ENCODE measurements at places on chromosomes 4 and X.

GRCh38 chr4:184324939-184325477 lies 107.3 kb upstream of the ENPP6 start:
- no peak for DNase-seq

- no peak for DNase-seq
Observed at GRCh38 chrX:129577473-129577872, 37.4 kb downstream of the OCRL start.

- DNase-seq, result no peak
Observed at GRCh38 chr4:120754590-120754989, 167.9 kb downstream of the PRDM5 start.

- no peak for DNase-seq
Observed at GRCh38 chr4:56055027-56055977, 106.6 kb downstream of the CEP135 start.

DNA sequence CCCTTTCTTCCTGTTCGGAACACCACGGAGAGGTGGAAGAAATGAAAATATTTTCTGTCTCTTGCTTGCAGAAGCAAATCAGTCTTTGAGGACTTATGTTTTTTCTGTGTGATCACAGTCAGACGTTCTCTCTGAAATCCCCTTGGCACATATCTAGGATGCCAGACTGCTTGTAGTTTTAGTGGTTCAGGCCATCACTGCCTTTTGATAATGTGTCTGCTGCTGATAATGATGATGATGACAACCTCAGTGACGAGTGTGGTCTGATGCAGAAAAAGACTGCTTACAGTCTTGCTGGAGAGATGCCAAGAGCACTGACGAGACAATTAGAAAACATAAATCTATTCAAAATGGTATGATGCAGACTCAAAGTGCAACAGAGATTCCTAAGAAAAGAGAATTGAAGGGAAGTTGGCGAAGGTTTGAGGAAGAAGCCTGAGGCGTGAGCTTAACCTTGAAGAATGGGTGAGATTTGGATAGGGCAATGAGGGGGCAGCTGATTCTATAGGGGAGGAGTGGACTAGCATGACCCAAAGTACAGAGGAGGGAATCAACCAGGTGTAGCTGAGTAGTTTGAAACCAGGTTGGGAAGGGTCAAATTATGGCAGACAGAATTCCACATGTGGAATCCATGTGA lies 7.9 kb downstream of the RAB33A start:
- no peak for DNase-seq

- DNase-seq, result no peak
Observed at GRCh38 chrX:142891046-142891445, 134.7 kb upstream of the SPANXN4 start.

DNA sequence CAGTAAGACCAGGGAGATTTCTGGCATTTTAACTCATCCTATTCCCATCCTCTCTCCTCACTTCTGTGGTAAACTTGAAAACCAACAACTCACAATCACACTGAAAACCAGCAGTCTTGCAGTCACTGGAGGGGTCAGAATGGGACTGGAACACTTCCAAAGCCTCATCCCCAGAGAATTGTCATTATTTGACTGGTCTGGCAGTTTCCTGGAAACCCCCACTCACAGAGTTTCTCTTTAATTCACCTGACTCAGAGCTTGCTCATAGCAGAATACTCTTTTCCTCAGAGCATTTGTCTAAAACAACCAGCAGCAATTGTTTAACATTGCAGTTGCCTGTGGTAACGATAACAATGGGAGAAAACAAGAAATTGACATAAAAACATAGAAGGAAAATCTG lies 7.3 kb upstream of the RAB9B start:
- DNase-seq, result no peak

DNA sequence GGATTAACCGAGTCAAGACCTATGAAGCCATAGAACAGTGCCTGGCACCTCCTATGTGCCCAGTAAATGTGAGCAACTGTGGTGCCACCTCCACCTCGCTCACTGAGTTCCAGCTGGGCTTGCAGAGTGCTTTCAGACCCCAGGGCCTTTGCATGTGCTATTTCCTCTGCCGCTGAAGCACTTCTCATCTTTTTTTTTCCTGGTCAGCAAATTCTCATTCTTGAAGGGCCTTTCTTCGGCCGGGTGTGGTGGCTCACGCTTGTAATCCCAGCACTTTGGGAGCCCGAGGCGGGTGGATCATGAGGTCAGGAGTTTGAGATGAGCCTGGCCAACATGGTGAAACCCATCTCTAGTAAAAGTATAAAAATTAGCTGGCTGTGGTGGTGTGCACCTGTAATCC lies 76.5 kb downstream of the MSX1 start:
- DNase-seq, result no peak

- no peak for DNase-seq
Observed at GRCh38 chr4:185213877-185214276, 4.5 kb downstream of the SNX25 start.

- DNase-seq, result no peak
Observed at GRCh38 chr4:84498935-84499623, at the start of gene NKX6-1. TSS of gene NKX6-1 (minus strand) at chr4:84499292. CDS start at chr4:84498228, 1,064 bp downstream.

GRCh38 chr4:183254162-183254561 lies 65.9 kb downstream of the CLDN22 start:
- no peak for DNase-seq

DNA sequence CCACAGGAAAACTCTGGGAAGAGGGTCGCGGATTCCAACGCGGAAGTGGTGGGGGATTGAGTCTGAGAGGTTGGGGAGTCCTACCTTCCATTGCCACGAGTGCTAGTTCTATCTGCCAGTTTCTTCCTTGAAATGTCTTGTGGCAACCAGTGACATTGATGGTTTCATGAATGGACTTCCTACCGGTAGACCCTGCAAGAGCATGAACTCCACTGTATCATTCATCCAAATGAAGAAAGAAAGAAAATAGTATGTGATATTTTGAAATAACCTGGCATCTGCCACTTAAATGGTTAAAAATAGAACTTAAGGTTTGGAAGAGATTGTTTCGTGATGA lies 1.1 kb upstream of the SLC10A7 start:
- peak; percentile 47 for DNase-seq

DNA sequence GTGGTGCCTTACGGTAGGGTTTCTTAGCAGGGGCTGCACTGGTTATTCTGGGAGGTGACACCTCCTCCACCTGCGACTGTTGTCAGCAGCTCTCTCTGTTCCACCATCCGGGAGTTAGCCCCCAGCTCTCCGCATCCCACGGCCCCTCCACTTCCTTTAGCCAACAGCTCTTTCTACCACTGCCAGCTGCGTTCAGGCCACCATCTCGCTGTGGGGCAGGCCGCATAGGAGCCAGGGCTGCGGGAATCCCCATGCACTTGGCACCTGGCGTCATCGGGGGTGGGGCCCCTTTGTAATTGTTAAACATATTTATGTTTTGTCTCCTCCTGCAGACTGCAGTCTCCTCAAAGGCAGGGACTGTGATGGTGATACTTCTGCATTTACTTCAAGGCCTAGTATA lies 480.2 kb downstream of the SMARCA1 start:
- DNase-seq, result no peak

DNA sequence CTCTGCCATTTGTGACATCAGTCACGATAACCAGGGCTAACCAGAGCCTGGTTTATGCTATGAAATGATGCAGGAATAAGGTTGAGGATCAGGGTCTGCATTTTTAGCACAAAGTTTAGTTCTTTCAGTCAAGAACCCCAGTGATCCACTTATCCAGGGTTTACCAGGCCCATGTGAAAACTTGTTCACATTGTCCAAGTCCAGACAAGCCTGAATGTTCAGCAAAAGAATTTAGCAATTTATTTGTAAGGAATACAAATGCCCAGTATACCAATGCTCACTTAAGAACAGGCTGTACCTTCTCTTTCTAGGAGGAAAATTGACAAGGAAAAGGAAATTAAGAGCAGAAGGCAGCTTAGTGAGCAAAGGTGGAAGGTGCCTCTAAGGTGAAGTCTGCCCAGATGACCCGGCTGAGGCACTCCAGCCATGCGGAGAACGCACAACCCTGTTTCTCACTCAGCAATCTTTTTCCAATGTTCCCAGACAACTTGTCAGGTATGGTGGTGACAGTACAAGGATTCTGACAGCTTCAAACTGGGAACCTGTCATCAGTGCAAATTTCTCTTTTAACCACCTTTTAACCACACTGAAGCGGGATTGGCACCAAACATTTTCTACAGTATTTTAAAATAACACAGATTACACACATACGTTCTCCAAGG lies 54.0 kb downstream of the TBC1D9 start:
- DNase-seq, result no peak

DNA sequence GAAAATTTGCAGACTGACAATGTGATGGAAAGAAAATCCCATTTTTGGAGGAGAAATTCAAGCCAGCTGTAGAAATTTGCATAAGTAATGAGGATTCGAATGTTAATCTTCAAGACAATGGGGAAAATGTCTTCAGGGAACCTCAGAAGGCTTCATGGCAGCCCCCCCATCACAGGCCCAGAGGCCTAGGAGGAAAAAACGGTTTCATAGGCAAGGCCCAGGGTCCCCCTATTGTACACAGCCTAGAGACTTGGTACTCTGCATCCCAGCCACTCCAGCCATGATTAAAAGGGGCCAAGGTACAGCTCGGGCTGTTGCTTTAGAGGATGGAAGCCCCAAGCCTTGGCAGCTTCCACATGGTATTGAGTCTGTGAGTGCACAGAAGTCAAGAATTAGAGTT lies 303.6 kb upstream of the PCDH7 start:
- DNase-seq, result no peak

GRCh38 chr4:138916763-138917162 lies 98.8 kb upstream of the NOCT start:
- DNase-seq, result no peak

- no peak for DNase-seq
Observed at GRCh38 chrX:23575281-23575680, 92.0 kb upstream of the PRDX4 start.

DNA sequence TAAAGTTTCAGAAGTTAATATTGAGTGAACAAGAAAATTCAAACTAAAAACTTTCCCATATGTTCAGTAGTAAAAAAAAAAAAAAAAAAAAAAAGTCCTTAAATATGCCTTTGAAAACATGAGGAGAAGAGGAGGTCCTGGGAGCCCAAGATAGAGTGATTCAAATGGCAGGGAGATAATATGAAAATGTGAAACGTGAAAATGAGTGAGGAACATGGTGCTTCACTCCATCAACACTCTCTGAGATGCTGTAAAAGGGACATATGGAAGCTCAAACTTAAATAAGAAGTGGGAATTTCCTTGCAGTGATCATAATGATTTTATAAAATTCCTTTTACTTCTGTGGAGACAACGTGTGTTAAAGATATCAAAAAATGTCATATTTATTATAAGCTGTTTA lies 423.9 kb downstream of the PABPC4L start:
- DNase-seq, result no peak

GRCh38 chr4:114273238-114273637 lies 293.8 kb upstream of the ARSJ start:
- DNase-seq, result no peak

GRCh38 chr4:65668201-65669089 lies 1.8 kb downstream of the EPHA5 start:
- DNase-seq, result no peak

DNA sequence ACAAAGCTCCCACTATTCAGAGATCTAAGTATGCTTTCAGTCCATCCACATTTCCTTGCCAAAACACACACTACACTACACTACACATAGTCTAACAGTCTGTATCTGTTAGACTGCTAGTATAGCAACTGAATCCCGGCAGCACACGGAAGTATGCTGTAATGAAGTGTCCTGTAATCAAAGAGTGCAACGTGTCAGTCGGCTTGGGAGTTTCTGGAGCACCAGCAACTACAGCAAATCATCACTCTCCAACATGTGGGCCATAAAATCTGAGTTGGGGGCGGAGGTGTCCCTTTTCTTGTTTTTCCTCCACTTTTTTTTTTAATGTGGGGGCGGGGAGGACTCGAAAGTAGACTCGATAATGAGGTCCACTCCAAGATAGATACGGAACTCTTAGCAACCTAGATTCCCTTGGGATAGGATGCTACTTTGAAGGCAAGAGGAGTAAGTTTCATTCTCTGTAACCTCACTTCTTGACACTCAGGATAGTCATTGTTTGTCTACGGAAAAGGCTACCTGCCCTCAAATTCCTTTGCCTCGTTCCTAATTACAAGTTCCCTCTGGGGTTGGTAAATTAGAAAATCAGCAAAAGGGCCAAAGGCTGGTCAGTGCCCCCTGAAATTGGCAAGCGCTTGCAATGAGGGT lies 722 bp downstream of the SLC10A7 start:
- peak; percentile 61 for DNase-seq

DNA sequence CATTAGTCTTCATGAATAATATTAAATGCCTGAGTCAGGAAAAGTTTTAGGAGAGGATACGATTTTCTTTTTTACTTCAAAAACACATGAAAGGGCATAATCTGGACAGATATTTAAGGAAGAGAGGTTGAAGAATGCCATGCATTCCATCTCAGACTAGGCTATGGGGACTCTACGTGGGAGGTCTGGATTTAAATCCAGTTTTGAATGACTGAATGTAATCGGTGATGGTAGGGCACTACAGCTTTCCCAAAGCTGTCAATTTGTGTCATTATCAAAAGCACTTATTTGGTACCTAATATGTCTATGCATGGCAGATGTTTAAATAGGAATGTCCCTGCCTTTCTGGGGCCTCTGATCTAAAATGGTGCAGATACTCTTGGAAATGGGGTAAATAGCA lies 59.3 kb upstream of the RPL34 start:
- DNase-seq, result no peak

DNA sequence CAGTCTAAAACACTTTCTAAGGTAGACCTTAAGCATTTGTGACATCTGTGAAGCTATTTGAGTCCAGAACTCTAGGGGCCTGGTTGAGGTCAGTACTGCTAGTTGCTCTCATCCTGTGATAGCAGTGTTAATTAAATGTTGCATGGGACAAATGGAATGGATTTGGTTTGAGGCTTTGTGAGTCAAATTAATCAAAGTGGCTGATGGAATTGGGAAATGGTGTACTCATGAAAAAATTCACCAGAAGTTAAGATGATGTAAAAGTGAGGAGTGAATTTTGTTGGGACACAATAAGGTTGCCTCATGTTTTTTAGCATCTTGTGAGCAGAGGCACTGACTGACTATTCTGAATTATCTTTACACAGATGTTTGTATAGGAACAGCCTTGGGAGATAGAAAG lies 99.2 kb upstream of the ARSJ start:
- no peak for DNase-seq
